ENCODE measurements at places on chromosomes 7 and 10.

- no peak for DNase-seq
Observed at GRCh38 chr10:7409732-7410168, 1.1 kb downstream of the SFMBT2 start.

DNA sequence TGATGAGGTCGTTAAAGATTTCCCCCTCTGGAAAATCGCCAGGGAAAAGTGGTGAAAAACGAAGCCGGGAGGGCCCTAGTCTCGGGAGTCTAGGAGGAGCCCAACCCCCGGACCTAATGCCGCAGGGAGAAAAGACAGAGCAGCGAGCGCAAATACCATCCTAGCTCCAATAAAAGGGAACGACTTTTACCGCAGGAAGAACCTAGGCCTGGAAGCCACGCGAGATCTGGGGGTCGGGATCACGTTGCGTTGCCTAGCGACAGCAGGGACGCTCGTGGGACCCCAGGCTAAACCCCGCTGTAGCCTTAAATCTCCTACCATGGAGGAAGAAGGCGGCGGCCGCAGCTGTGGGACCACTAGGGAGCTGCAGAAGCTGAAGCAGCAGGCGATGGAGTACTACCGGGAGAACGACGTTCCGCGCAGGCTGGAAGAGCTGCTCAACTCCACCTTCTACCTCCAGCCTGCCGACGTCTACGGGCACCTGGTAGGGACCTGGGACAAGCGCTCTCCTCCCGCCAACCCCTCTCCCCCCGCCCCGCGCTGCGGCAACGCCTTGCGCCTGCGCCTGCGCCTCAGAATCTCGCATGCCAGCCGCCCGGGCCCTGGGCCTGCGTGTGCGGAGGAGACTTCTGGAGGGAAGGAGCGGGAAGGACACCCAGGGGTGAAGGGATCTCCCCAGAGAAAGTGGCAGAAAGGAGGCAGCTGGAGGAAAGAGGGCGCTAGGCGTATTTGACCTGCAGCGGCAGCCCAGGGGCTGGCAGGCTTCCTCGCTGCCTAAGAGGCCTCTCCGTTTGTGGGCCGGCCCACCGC, at the start of gene ENO4:
TSS of gene ENO4 (plus strand) at position 252 of the 810 bp plus-strand sequence. CDS start at position 320, 68 bp downstream.
- DNase-seq, result peak; percentile 75

GRCh38 chr7:75814407-75814947, 871 bp upstream of the CCL24 start:
- no peak for DNase-seq

DNA sequence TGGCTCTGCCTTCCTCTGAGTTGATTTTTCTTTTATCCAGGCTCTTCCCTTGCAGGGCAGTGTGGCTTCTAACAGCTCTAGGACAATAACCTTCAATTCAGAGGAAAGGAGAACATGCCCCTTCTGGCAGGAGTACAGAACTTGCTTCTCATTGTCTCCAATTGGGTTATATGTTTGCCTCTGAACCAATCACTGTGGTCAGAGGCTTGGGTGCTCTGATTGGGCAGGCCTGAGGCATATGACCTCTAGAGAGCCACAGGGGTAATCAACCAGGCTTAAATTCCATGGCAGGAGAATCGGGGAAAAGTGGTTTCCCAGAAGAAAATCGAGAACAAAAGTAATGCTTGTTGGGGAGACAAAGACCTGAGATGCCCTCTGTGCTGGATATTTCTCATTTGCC, 240.0 kb downstream of the REEP3 start:
- DNase-seq, result no peak

DNA sequence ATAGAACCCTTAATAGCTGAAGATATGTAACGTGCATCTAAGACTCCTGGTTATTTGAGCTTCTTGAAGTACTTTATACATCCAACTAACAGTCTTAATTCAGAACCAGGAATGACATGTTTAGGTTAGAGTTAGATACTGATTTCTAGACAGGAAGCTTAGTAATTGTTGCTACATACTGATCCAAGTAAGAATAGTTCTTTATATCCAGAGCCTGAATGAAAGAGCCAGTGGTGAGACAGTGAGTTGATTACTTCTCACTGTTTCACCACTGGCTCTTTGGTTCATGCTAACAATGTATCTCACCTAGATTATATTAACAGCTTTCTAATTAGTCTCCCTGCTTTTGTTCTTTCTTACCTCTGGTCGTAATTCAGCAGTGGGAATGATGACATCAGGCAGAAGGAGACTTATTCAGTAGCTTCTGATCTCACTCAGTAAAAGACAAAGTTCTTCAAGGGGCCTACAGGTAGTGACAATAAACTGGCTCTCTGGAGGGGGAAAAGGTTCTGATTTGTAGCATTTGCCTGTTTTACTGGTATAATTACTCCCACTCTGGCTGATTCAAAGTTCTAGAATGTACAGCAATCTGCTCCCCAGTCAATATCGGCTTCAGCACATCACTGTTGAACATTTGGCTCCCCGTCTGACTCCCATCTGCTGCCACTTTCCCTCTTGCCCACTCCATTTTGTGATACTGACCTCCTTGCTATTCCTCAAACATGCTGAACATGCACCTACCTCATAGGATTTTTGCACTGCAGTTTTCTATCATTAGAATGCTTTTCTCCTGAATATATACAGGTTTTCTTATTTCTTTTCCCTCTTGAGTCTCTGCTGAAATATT, 29.1 kb downstream of the MCU start:
- DNase-seq, result peak; percentile 62

DNA sequence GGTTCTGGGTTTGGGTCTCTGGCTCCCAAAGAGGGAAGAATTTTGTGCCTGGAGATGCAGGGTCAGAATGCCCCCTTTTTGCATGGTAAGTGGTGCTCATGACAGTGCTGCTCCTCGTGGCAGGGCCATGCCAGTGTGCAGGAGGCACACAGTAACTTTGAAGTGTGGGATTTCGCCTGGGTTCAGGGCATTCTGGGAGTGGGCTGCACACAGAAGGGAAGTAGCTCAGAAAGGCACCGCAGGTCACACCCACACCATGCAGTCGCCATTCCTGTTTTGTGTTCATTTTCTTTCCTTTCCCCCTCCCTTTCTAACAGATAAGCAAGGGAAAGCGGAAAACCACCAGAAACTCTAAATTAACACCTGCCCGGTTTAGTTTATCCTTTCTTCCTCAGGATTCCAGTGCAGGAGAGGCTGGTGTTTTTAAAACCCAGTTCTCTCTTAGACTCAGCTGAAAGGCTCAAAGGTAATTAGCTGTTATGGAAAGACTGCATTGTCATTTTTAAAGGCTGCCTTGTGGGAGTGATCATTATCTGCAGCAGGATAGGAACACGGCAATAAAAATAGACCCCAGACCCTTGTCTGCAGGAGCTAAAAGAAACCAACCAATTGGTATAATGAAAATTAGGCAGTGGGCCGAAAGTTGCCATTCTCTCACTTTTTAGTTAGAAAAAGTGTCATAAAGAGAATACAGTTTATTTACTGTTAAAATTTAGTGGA, 50.2 kb downstream of the EEPD1 start:
- DNase-seq, result no peak

GRCh38 chr10:98848361-98848760, 387.3 kb downstream of the HPSE2 start:
- DNase-seq, result no peak

DNA sequence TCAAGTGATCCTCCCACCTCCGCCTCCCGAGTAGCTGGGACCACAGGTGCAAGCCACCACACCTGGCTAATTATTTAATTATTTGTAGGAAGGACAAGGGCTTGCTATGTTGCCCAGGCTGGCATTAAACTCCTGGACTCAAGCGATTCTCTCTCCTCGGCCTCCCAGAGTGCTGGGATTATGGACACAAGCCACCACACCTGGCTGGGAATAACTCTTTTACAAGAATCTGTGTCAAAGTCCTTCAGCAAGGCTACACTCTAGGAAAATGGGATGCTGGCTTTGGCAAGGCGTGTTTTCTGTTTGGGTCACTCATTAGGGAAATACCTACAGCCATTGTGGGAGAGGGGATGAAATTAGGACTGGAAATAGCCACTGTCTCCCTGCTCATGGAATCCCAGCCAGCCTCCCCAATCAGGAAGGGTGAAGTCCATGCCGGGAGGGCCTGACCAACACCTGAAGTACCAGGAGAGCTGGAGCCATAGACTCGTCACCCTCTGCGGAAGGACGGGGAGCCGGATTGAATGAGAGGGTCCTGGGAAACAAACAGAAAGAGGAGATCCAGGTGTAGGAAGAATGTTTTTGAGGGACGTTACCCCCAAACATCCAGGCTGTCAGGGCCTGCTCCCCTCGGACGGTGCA, 72.2 kb upstream of the MYL10 start:
- DNase-seq, result no peak

GRCh38 chr10:113291413-113291812, 261.4 kb upstream of the HABP2 start:
- DNase-seq, result no peak

DNA sequence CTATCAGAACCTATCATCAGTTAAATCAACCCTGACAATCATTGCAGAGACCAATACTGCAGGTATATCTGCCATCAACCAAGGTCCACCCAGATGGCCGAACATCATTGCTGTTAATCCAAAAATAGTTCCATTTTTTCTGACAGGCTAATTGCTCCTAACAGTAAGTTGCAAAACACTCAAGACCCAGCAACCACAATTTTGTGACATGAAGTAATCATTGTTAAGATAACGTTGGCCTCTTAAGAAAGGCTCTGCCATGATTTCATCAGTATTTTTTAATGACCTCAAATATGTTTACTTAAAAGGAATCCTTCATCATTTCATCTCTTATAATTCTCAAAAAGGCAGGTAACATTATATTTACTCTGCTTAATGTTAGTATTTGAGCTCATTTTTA, 553.4 kb upstream of the POM121L12 start:
- DNase-seq, result no peak

DNA sequence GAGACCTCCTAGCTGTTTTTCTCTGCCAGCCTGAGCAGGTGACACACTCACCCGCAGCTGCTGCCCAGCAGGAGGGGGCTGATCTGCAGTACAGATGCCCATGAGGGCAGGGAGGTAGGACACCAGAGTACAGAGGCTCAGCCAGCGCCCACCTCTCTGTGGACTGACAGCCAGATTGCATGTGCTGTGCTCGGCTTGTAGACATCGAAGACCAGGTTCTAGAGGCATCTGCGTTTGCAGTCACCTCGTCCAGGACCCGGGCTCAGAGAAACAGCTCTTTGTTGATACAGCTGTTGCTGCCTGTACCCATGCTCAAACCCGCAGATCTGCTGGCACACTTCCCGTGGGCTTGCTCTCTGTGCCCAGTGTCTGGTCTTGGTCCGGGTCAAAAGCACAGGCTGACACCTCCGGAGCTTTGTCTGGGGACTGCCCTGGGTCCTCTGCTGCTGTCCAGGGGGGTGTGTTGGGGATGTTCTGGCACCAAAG, 224.7 kb downstream of the GLRX3 start:
- DNase-seq, result no peak

DNA sequence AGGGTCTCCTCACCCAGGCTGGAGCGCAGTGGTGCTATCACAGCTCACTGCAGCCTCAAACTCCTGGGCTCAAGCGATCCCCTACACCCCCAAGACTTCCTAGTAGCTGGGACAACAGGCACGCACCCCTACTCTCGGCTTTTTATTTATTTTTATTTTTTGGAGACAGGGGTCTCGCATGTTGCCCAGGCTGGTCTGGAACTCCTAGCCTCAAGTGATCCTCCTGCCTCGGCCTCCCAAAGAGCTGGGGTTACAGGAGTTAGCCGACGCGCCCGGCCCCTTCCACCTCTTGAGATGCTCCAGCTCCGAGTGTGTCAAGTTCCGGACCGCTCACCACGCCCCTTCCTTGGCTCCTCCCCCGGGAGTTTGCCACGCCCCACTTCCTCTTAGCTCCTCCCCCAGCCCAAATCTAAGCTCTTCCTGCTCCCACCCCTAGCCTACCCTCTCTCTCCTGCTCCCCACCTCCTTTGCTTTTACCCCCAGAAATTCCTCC, 6.3 kb downstream of the NAT16 start:
- no peak for DNase-seq

DNA sequence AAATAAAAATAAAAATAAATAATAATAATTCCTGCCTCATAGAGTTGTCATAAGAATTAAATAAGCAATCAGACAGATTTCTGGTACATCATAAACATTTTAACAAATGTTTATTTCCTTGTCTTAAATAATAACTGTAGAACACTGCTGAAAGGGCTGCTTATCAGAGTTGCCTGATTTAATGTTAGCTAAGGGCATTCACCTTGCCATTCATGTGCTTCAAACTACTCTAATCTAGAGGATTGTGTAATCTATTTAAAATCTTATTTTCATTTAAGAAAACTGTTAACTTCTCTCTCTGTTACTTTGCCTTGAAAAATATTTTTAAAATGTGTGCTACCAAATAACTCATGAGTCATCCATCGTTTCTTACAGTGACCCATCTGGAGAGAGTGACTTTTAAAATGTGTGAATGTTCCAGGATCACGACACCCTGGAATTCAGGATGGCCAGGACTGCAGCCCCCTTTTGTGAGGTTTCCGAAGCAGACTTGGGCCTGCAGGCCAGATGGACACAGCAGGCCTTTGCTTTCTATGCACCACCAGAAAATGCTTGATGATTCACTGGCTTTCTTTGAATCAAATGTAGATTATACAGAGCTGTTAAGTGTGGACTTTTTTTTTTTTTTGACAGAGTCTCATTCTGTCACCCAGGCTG, 109.1 kb upstream of the TNS3 start:
- no peak for DNase-seq

GRCh38 chr10:133388236-133388972, 5.6 kb upstream of the MTG1 start:
- DNase-seq, result no peak

Data from DMS 273 treated with DMSO at 0.1 percent for 48 hours (cell line).